Vagina (tissue), 2 donors: ENCODE measurements at places on chromosomes 5 and 9.
A peak's percentile ranks its signal among the peaks of the same experiment; 100 is the strongest.

DNA sequence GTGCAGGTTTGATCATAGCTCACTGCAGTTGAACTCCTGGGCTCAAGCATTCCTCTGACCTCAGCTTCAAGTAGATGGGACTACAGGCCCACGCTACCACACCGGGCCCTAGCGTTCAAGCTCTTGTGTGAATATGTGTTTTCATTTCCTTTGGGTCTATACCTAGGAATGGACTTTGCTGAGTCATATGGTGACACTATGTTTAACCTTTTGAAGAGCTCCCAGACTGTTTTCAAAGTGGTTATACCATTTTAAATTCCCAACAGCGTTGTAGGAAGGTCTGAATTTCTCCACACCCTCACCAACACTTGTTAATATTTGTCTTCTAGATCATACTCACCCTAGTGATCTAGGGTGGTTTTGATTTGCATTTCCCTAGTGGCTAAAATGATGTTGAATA is 33.5 kb downstream of the FAF2 start:
- DNase-seq: no peak

GRCh38 chr5:114243972-114244317 is 117.9 kb upstream of the KCNN2 start:
- no peak for DNase-seq

DNA sequence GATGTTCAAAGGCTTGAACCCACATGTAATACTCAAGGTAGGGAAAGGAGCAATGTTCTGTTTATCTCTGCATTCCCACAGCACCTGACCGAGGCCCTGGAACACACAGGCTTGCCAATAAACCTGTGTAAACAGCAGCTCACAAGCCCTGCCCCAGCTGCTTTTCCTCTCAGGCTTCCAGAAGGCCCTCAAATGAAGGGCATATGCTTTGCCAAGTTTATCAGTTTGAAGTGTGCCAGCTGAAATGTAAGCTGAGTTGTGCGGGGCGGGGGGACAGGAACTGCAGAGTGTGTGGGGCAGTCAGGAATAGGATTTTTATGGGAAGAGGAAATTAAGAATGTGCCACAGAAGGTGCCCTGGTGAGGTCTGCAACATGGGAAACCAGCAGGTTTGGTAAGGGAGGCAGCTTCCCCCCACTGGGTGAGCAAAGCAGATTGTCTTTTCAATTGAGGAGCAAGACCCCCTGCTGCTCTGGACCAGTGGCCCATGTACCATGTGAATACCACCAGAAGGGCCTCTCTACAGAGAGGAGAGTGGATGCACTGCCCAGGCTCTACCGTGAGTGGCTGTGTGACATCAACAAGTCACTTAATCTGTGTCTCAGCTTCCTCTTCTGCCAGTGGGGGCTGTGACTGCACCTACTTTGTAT is 194.8 kb downstream of the SPOCK1 start:
- DNase-seq: peak; percentile 71

GRCh38 chr9:78778861-78779374 is 482.0 kb downstream of the PSAT1 start:
- DNase-seq: no peak

- DNase-seq: no peak
Measured at GRCh38 chr5:155732587-155733376, 594.2 kb upstream of the SGCD start.

GRCh38 chr9:110744715-110745384 is 76.3 kb downstream of the MUSK start:
- no peak for DNase-seq

DNA sequence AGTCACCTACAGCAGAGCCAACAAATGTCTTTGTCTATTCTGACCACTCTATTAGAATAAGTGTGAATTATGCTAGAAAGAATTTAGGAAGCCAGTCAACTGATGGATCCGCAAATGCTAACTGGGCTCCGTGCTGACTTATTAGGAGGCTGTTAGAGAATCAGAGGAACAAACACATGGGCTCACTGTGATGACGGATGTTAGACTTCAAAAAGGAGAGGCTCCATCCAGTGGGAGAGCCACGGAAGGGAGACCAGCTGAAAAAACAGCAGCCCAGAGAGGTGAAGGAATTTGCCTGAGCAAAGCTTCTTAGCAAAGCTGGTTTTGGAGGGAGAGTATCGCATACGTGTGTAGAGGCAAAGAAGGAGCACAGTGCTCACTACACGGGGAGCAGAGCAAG is 5.8 kb upstream of the TGFBI start:
- DNase-seq: no peak

GRCh38 chr5:38576442-38576841 is 20.0 kb upstream of the LIFR start:
- no peak for DNase-seq

GRCh38 chr5:73985145-73985544 is 359.1 kb downstream of the ARHGEF28 start:
- no peak for DNase-seq

DNA sequence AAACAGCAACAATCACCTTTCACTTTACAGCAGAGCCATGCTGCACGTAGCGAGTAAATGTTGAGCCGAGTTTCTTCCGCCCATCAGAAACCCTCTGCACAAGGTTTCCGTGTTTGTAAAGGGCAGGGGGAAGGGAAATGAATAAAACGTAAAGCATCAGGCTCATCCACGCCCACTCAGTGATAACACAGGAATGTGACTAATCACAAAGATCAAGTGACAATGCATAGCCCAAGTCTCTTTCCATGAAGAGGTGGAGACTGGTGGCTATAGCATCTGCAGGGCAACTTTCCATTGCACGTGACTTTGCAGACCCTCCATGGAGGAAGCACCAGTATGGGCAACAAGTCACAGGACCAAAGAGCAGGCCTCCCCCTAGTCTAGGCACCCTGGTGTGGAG is 56.6 kb downstream of the CAMSAP1 start:
- no peak for DNase-seq

DNA sequence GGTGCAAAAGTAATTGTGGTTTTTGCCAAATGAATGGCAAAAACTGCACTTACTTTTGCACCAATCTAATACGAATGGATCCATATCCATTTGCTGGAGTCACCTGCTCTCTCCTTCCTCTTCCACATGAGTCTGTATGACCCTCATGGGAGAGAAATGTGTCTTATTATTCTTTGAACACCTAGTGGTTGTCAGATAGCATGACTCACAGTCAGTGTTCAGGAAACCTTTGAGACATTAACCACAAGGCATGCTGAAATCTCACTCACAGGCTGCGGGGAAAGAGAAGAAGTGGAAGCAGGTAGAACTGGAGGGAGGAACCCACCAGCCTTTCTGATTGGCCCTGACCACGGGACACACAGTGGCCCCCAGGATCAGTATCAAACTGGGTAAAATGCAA is 222.8 kb upstream of the KLF4 start:
- DNase-seq: no peak

- no peak for DNase-seq
Measured at GRCh38 chr5:127536687-127537086, 19.2 kb downstream of the PRRC1 start.

DNA sequence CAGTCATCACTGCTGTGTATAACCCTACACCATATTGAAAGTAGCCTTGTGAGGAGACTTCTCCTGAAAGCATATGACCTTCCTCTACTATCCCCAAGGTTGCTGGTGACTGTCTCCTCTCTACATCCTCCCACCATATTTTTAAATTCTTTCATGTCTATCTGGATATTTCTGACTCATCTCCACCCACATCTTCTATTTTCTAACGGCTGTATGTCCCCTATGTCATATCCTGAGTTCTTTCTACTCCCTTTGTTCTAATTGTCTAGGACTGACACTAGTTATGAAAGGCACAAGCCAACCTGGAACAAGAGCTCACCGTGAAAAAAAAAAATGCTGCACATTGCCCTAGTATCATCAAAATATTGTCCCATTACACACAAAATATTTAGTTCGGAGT is 218.3 kb upstream of the ZNF462 start:
- no peak for DNase-seq
